ENCODE measurements at places on chromosomes 16 and 17.

DNA sequence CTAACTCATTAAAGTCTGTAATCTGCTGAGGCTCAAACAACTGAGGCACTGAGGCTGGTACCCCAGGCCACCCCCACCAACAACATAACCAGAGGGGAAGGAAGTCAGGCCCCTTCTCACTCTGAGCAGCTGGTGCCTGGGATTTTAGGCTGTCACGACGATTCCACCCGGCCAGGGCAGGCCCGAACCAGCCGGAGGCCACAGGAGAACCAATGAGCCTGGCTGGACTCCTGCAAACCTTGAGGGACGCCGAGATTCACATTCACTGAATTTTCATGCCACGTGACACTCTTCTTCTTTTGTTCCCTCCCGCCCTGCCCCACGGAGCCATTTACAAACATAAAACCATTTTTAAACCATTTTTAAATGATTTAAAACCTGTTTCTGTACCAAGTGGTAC lies 48.1 kb downstream of the RPH3AL start:
- no peak for DNase-seq

- DNase-seq, result no peak
These were observed 22.1 kb downstream of the SPACA3 start for GRCh38 chr17:33013596-33014375.

- DNase-seq, result no peak
These were observed 3.1 kb downstream of the MMP2 start for GRCh38 chr16:55482056-55482455.

DNA sequence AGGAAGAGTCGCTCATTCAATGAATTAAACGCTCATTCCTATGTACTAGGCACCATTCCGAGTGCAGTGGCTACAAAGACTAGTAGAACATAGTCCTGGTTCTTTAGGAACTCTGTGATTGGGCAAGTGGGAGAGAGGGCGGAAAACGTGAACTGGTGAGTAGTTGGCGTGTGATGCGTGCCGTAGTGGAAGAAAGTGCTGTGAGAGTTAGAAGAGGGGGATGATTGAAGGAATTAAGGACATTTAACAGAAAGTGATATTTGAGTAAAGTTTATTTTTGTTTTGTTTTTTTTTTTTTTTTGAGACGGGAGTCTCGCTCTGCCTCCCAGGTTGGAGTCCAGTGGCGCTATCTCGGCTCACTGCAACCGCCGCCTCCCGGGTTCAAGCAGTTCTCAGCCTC lies 7.9 kb upstream of the SLFN14 start:
- DNase-seq, result no peak

GRCh38 chr16:72044296-72044695 lies 10.0 kb upstream of the HP start:
- DNase-seq, result no peak

DNA sequence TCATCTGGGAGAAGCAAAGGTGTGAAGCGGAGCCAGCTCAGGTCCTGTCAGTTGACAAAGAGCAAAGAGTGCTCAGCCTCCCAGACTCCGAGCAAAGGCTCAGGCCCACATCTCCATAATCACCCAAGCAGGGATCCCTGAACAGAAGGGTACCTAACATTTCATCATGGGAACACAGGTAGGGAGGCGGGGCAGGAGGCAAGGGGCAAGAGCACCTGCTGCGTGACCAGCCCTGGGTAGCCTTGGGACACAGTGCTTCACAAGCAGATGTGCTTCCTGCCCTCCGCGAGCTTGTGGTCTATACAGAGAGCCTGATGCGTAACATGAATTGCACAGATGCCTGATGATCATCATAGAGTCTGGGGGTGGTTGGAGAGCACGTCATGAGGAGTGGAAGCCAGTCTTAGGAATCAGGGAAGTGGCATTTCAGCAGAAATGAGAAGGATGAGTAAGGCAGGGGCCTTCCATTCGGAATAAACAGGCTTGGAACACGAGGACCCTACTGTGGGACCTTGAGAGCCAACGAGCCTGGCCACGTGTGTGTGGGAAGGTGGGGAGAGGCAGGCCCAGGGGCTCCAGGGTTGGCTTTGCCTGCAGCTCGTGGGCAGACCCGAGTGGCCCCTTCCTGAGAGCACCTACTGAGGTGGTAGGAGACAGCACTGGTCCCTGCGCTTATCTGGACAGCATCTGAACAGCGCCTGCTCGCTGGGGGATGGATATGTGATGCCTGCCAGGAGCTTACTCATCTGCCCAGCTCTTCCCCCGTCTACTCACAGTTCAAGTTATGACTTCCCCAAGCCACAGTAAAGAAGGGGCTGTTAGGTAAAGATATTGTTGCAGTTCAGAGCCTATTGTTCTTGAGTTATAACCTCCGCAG lies 125.8 kb downstream of the CCDC182 start:
- no peak for DNase-seq

GRCh38 chr17:21077281-21077680 lies 34.5 kb upstream of the USP22 start:
- no peak for DNase-seq

DNA sequence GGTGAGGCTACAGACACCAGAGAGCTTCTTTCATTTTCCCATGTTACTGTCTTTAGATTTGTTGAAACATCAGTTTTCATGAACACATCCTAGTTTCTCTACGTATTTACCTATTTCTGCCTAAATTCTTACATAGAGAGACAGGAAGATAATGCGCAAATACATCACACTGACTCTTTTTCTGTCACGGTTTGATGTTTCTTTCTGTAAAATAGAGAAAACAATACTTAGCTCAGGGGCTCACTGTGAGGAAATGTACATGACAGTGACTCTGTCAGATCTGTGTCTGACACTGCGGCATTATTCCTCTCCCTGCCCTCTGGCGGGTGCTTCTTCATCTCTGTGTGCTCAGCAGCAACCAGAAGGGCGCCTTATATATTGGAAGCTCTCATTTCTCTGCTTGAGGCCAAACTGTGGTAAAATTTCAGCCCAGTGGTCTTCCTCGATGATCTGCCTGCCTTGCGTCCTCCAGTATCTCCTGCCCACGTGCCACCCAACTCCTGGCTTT lies 264.1 kb downstream of the PHKB start:
- DNase-seq, result no peak

- no peak for DNase-seq
These were observed 134.1 kb downstream of the ZNF778 start for GRCh38 chr16:89351645-89352044.

GRCh38 chr17:40862985-40863733 lies 3.9 kb downstream of the KRT12 start:
- DNase-seq, result no peak

DNA sequence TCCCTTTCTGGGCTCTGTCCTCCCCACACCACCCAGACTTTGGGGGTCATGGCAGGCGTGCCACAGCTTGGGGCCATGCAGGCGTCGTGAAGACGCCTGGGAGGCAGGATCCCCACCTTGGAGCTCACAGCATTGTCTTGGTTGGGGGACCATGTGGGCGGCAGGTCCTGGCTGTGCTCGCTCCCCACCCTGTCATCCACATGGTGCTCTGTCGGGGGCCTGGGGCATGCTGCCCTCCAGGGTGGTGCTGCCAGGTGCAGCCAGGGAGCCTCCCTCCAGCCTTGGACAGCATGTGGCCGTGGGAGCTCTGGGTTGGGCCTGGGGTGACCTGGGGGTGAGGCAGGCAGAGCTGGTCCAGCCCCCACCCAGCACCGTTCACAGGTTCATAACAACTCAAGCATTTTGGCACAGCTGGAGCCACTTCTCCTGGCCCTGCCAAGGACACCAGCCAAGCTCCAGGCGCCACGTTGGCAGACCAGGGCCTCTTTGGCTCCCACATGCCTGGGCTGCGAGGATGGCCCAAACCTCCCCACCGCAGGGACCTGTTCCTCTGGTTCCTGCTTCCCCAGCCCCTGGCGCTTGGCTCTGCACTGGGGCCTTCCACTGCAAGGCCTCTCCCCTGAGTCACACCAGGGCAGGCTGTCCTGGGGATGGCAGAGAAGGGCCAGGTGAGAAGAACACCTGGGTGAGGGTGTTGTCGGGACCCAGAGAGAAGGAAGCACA lies 15.1 kb upstream of the ATP6V0C start:
- no peak for DNase-seq

DNA sequence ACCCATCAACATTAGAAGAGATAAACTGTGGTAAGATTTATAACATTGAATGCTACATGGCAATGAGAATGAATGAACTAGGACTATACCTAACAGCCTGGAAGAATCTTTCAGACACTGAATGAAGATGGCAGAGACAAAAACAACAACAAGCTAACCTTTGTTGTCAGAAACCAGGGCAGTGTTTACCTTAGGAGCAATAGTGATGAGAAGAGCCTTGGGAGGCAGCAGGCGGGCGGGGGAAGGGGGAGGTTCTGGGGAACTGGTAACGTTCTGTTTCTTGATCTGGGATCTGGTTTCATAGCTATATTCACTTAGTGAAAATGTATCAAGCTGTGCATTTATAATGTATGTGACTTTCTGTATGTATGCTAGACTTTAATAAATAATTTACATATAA lies 139.0 kb upstream of the TNRC6C start:
- no peak for DNase-seq

DNA sequence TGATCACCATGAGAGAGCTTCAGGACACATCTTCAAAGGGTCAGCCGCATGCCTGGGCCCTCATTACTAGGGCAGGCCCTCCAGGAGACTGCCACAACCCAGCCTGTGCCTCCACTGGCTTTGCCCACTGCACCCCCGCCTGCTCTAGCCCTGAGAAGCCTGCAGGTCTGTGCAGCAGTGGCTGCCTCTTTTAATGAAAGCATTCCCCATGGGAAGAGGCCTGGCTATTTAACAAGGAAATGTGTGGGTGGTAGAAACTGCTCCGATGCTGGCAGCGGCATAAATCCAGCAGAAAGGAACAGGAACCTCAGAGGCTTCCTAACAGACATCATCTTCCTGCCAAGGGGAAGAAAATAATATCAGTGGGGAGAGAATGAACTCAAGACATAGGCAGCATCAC lies 375 bp upstream of the KRT32 start:
- no peak for DNase-seq
